NCI-H2029 treated with DMSO at 0.1 percent for 48 hours (cell line): ENCODE measurements at places on chromosomes 6 and 20.

- peak; percentile 74 for DNase-seq
These were observed 131.2 kb upstream of the CDH4 start for GRCh38 chr20:61120595-61121515.

DNA sequence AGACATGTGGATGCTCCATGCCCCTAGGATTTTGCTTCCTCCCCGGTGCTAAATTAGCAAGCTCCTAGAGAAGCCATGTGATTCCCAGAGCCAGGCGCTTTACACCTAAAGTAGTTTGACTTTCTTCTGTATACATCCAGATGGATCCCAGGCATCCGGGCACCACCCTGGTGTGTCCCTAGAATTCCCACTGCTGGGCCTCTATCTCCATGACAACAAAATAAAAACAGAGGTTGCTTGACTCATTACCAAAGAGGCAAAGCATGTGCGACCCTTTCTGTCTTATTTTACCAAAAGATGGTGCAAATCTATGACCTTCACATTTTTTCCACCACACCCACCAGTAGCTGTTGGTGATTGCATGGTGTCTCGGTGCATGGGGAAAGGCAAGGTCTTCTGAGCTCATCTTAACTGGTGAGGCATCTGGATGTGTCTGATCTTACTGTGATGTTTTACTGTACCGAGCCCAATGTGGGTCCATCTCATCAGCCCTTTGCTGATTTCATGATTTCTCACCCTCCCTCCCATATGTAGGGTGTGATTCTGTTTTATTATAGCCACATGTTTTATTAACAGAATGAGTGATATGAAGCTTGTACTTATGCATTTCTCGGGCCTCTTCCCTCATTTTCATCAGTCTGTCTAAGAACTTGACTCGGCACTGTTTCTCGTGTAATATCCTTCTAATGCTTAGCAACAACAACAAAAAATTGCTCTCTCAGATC lies 27.4 kb upstream of the VAPB start:
- DNase-seq: no peak

DNA sequence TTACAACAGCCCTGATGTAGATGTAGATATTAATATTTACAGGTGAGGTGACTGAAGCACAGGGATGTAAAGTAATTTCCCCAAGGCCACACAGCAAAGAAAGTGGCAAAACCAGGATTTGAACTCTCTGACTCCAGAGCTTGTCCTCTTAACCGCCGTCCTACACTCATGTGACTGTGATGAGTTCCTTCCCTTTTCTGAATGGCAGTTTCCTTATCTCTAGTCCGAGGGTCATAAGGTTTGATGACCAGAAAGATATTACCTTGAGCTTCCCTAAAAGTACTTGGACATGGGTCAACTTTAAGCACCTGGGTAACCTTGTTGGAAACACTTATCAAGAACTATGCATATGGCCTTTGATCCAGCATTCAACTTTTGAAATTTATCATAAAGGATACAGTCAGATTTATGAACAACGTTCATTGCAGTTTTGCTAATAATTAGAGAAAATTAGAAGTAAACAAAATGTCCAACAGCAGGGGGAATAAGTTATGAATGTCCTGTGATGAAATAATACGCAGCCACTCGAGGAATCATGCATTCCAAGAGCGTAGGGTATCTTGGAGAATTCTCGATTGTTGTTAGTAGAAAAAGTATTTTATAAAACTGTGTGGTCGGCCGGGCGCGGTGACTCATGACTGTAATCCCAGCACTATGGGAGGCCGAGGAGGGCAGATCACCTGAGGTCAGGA lies 2.3 kb upstream of the TLDC2 start:
- no peak for DNase-seq

- DNase-seq: no peak
These were observed 10.7 kb downstream of the TRERF1 start for GRCh38 chr6:42440778-42441696.

- no peak for DNase-seq
These were observed 5.5 kb downstream of the ANKEF1 start for GRCh38 chr20:10040070-10040975.

- peak; percentile 14 for DNase-seq
These were observed 35.6 kb downstream of the RIOK1 start for GRCh38 chr6:7424967-7425807.

DNA sequence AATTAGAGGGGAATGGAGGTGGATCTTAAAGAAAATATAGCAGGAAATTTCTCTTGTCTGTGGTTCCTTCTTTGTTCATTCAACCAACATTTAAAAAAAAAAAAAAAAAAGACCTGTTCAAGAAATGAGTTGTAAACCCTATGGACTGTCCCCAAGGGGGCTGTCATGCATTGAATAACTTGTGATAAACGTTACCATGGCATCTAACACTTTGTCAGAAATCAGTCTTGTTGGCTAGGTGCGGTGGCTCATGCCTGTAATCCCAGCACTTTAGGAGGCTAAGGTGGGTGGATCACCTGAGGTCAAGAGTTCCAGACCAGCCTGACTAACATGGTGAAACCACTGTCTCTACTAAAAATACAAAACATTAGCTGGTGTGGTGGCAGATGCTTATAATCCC lies 381.7 kb downstream of the BCKDHB start:
- no peak for DNase-seq

- peak; percentile 83 for DNase-seq
These were observed 49.1 kb downstream of the TTI1 start for GRCh38 chr20:37984018-37984785.

DNA sequence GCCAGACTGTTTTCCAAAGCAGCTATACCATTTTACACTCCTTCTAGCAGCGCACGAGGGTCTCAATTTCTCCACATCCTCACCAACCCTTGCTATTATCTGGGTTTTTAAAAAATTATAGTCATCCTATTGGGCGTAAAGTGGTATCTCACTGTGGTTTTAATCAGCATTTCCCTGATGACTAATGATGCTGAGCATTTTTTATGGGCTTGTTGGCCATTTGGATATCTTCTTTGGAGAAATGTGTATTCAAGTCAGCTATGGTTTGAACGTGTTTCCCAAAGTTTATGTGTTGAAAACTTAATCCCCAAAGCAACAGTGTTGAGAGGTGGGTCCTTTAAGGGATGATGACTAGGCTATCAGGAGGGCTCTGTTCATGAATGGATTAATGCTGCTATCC lies 6.7 kb downstream of the MCUR1 start:
- DNase-seq: no peak

GRCh38 chr6:53103993-53104675 lies 38.9 kb downstream of the FBXO9 start:
- no peak for DNase-seq

GRCh38 chr6:20997143-20997769 lies 463.0 kb downstream of the CDKAL1 start:
- peak; percentile 40 for DNase-seq

- no peak for DNase-seq
These were observed 27.4 kb upstream of the BMP5 start for GRCh38 chr6:55902796-55903195.

DNA sequence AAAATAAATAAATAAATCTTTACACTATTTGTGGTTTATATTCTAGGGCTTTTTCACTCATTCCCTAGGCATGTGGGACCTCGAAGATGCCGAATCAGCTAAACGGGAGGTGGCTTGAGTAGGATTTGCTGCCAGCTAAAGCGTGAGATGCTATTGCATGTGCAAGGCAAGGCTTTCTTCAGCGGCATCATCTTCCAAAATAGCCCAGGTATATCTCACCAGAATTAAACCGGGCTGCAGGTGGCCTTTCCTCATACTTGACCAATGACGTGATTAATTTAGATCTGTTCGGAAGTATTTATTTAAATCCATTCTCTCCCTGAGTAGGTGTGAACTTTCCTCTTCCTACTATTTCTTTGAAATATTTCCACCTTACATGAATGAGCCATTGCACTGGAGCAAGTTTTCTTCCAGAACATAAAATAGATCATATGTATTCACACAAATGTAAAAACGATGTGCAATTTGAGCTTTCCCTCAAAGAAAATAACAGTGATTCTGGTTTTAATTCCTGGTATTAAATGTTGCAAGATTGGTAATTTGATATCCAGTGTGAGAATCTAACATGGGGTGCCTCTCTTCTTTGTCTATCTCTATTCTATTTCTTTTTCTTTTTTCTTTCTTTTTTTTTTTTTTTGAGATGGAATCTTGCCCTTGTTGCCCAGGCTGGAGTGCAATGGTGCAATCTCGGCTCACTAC lies 24.3 kb upstream of the ZNF217 start:
- DNase-seq: no peak
